Fibroblast of skin of scalp (primary cell): ENCODE measurements at places on chromosomes 5 and 9.

DNA sequence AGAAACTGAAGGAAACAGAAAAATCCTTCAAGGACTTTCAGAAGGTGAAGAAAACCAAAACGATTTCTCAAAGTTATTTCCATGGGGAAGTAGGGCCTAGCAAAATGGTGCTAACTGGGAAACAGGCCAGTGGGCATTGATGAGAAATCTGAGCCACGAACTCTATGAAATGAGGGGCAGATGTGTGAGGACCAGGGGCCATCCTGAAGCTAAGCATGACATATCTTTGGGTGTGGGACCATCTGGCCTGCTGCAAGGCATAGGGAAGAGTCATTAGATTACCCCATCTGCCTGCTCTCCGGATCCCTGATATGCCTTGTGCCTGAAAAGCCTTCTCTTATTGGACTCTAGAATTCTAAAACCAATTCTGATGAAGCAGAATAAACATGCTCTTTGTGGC, 143.8 kb downstream of the PALM2AKAP2 start:
- DNase-seq: no peak

DNA sequence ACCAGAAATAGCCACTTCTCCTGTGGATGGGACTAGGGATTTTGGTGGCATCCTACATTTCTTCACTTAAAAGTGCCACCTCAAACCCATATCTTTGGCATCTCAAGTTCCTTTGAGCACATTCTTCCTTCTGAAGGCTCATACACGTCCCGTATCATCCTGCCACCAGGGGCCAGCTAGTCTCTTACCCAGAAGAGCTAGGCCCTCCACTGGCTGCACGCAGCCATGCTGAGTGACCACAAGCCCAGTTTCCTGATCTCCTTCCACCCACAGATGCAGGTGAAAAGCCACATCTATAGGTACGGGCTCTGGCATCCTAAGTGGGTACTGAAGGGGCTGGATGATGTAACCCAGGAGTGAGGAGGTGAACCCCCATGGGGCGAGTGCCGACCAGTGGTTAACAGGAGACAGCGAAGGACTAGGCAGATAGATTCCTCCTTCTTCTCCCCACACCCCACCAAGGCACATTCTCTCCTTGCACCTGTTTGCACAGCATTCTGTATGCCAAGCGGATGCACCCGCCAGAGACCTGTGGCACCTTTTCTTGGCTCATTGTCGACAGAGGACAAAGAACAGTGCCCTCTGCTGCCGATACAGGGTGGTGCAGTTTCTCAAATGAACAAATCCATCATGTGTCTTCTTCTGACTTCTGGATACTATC, 14.4 kb upstream of the SCGB3A1 start:
- peak; percentile 49 for DNase-seq

- no peak for DNase-seq
Measured at GRCh38 chr9:134539586-134540194, 101.9 kb upstream of the COL5A1 start.

GRCh38 chr5:175246242-175246888, 197.6 kb downstream of the DRD1 start:
- DNase-seq: peak; percentile 97

GRCh38 chr5:149262315-149262714, 9.3 kb upstream of the AFAP1L1 start:
- DNase-seq: no peak

GRCh38 chr5:179858241-179858585, 404 bp downstream of the MRNIP start:
- DNase-seq: no peak

GRCh38 chr5:154478224-154478565, at the start of gene HAND1:
Gene HAND1 (minus strand): TSS chr5:154478227. CDS start chr5:154478008, 219 bp downstream.
- DNase-seq: peak; percentile 21

- no peak for DNase-seq
Measured at GRCh38 chr9:134258332-134258731, 67.9 kb upstream of the RXRA start.
